ENCODE measurements at places on chromosomes 1 and 21.

- DNase-seq = no peak
These were observed 206.5 kb downstream of the RWDD3 start for GRCh38 chr1:95440511-95440910.

DNA sequence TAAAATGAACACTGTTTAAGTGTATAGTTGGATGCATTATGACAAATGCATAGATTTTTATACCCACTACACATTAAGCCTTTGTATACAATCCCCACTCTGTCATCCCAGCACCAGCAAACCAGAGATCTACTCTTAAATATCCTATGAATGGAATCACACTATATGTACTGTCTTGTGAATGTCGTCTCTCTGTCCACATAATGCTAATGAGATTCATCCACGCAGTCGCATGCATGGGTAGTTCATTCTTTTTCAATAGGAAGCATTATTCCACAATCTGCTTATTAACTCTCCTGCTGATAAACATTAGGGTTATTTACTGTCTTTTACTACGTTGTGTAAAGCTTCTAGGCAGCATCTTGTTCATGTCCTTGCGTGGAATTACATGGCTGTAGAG is 892.3 kb downstream of the LTN1 start:
- no peak for DNase-seq

DNA sequence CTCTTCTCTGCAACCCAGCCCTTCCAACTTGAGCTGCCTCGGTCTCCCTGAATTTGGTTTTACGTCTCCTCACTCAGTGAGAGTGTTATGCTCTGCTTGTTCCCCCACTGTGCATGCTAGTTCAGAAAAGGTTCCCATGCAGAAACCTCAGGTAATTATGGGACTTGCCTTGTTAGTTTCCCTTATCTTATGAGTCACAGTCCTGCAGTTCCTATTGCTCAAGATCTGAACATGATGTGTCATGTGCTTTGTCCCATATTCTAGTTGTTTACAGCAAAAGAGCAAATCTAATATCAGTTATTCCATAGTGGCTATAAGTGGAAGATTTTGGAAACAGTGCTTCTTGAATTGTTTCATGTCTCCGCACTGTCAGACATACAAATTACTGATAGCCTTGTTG is 74.4 kb downstream of the DUSP10 start:
- DNase-seq = peak; percentile 85

DNA sequence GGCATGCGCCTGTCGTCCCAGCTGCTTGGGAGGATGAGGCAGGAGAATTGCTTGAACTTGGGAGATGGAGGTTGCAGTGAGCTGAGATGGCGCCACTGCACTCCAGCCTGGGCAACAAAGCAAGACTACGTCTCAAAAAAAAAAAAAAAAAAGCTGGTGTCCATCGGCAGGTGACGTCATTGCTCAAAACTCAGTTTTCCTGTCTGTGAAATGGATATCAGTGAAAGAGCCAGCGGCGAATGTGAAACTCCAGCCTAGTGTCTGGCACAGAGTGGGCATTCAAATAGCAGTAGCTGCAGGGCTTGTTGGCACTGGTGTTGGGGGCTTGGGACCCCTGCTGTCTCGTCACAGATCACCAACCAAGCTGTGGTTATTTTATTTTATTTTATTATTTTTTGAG is 75.8 kb downstream of the NKAIN1 start:
- DNase-seq = no peak

DNA sequence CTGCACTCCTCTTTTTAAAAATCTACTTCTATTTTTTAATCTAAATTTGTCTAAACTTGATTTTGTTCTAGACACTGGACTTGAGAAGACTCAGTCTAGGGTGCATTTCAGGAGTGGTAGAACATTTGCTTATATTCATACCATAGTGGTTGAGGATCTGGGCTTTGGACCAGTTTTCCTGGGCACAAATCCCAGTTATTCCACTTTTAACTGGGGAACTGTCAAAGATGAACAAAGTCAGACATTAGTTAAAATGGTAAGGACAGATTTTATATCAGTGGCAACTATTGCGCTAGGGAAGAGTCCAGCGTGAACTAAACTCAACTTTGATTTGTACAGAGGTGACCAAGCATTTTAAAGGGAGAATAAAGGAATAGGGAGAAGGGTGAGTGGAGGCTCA is 102.4 kb downstream of the FMN2 start:
- DNase-seq = peak; percentile 80

- DNase-seq = no peak
These were observed 9.7 kb downstream of the GJA5 start for GRCh38 chr1:147750618-147751217.

DNA sequence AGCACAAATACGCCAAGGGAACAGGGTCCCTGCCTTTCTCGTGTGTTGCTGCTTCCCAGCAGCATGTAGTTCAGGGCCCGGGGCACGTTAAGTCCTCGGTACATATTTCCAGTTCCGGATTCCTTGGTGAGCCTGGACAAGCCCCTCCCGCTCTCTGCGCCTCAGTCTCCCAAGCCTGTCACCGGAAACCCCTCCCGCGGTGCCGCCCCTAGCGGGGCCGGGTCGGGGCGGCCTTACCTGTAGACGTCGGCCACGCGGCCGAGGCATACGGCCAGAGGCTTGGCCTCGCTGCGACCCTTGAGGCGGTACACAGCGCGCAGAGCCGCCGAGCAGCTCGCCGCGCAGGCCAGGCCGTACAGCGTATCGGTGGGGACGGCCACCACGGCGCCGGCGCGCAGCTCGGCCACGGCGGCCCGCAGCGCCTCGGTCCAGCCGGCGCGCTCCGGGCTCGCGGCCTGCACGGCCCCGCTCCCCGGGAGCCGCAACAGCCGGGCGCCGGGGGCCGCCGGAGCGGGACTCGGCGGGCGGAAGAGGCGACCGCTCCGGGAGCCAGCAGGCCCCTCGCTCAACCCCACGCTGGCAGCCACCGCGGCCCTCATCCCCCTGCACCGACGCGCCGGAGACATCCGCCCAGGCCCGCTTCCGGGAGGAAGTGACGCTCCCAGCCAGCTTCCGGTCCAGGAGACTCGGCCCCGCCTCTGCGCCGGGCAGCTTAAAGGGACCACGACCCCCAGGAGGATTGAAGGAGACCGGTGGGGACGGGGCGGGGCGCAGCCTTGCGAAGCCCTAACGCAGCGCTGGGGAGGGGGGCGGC is at the start of the genes C1orf122 and YRDC:
Gene C1orf122 (plus strand): TSS at position 236 of the 814 bp plus-strand sequence. CDS start 615 bp downstream, outside the sequence.
Gene YRDC (minus strand): TSS at position 654 of the 814 bp plus-strand sequence. CDS start 28 bp downstream, at position 626.
- peak; percentile 88 for DNase-seq

DNA sequence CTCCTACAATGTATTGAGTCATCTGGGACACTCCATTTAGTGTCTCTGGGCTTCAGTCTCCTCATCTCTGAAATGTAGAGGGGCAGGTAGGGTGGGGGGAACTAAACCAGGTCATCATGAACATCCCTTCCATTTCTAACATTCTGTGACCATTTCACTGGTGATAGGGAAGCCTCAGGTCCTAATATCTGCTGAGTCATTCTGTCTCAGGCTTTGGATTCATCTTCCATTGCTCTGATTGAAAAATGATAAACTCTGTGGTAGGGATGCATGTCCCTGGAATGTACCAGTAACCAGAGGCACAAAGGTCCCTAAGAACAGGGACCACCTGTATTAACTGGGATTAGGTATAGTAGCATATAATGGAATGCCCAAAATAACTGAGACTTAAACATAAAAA is 36.2 kb upstream of the LRRC52 start:
- no peak for DNase-seq

GRCh38 chr1:168285521-168285790 is 4.8 kb downstream of the TBX19 start:
- DNase-seq = no peak

DNA sequence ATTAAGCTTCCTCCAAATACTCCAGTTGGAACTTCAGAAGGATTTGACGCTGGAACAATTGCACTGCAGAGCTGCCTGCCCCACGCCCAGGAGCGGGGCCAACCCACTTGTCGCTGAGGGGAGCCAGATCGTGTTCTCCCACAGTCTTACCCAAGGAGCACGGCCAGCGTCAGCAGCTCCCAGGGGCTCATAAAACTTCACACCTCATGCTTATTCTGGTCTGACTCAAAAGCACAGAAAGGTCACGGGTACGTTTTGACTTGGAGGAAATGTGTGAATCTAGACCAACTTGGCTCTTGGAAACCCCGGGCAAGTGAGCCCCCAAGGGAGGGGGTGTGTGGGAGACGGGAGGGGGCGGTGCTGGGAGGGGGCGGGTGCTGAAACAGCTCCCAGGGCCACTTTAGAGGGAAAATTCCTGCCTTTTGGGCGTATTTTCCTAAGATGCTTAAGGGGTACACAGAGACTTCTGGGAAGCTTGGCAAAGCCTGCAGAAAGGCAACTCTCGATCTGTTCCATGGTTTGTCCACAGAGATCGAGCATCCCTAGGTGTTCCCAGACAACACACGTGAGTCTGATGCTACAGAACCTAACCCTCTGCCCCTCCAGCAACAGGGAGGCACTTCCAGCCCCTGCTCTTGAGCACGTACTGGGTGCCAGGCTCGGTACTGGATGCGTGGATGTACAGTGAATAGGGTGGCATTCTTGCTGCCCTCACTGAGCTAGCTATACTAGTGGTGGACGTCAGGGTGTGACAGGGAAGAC is 98.9 kb downstream of the DHRS3 start:
- peak; percentile 85 for DNase-seq

DNA sequence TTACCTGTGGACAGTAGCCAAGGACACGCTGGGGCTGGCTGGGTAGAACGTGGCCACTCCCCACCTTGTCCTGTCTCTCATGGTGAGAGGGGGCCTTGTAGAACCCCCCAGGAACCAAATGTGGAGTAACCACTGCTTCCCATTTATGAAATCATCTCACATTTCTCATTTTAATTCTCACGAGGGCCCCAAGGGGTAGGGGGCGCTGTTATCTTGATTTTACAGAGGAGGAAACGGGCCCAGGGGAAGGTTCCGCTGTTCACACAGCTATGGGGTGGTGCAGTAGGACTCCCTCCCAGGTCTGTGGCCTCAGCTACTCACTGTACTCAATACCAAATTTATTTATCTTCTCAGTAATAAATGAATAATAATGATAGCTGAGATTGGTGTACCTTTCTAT is 5.5 kb downstream of the SMPDL3B start:
- peak; percentile 24 for DNase-seq

- peak; percentile 50 for DNase-seq
These were observed 292.4 kb downstream of the PLPP3 start for GRCh38 chr1:56286956-56287355.

Measured in fibroblast of mammary gland (primary cell).